ENCODE measurements at places on chromosomes 5 and 9. TPM values are rescaled to one million over a fixed set of nuclear protein-coding genes. Genes with fewer than 3 reads are reported as not detected.
A peak's percentile ranks its signal among the peaks of the same experiment; 100 is the strongest.

DNA sequence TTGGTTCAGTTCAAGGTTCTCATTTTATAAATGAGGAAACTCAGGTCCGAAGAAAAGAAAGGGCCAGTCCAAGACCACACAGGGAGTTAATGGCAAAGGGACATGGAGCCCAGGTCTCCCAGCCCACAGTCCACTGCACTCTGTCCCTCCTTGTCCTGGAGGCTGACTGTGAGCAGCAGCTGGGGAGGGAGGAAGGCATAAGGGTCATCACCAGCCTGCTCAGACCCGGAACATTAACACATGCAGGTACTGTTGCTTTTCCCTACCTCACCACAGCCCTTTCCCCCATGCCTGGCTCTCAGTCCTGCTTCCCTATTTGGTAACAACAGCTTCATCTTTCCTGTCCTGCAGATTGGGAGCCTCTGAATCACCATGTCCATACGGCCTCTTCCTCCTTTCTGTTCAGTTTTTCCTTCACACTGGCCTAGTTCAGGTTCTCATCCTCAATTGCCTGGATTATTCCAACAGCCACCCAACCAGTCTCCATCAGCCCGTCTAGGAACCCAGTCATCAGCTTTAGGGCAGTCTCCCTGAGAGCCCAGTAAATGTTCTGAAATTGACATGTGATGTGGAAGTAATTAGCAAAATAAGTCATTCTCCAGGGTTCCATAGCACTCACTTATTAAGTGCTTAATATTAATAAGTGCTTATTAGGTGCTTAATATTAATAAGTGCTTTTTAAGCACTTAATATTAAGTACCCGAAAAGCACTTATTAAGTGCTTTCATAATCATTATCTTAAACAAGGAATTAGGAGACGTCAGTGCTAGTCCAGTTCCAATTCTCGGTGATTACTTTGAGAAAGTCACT lies 4.3 kb downstream of the GPX3 start:
- DNase-seq = peak; percentile 41

- DNase-seq = no peak
Observed at GRCh38 chr5:31759925-31760324, 121.0 kb downstream of the PDZD2 start.

- no peak for DNase-seq
Observed at GRCh38 chr5:90191352-90192045, 218.1 kb downstream of the CETN3 start.

Gene MLLT3
- total RNA-seq = 0.66 TPM

GRCh38 chr5:17424674-17425073 lies 73.4 kb upstream of the TAF11L2 start:
- DNase-seq = no peak

DNA sequence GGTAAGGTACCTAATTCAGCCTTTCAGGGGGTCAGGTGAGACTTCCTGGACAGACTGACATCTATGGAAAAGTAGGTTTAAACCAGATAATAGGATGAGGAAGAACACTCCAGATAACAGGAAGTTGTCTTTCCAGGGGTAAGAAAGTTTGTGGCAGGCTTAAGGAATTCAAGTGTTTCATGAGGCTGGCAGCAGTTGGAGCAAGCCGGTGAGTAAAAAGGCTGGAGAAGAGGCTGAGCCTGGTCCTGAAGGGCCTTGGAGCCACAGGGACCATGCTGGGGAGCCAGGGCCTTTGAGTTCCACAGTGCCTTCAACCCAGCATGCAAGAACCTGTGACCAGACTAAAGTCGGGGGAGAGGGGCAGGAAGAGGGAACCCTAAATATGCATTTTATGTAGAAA lies 353.4 kb downstream of the SPOCK1 start:
- DNase-seq = peak; percentile 8

Gene PDLIM7
- total RNA-seq = 257 TPM

GRCh38 chr5:151684690-151685361 lies 1.9 kb downstream of the SPARC start:
- peak; percentile 88 for DNase-seq

- peak; percentile 82 for DNase-seq
Observed at GRCh38 chr9:94867281-94867841, 140.9 kb downstream of the AOPEP start.

DNA sequence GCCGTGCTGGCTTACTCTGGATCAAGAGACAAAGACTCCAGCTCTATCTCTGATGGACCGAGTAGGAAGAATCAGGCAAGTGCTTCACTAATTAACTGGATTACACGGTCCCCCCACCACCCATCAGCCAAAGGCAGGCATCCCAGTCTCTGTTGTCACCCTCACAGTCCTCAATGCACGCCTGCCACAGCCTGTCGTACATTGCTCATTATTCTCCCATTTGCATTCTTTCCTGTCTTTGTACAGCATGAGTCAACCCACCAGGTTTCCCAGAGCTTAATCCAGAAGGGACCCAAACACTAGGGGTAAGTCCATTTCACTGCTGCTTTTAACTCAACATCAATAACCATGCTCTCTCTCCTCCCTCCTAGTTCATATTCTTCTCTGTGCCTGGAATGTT lies 44.4 kb downstream of the PCA3 start:
- peak; percentile 4 for DNase-seq

- no peak for DNase-seq
Observed at GRCh38 chr5:57805170-57805569, 322.6 kb upstream of the ACTBL2 start.

Gene CYLC2
- not detected for total RNA-seq

DNA sequence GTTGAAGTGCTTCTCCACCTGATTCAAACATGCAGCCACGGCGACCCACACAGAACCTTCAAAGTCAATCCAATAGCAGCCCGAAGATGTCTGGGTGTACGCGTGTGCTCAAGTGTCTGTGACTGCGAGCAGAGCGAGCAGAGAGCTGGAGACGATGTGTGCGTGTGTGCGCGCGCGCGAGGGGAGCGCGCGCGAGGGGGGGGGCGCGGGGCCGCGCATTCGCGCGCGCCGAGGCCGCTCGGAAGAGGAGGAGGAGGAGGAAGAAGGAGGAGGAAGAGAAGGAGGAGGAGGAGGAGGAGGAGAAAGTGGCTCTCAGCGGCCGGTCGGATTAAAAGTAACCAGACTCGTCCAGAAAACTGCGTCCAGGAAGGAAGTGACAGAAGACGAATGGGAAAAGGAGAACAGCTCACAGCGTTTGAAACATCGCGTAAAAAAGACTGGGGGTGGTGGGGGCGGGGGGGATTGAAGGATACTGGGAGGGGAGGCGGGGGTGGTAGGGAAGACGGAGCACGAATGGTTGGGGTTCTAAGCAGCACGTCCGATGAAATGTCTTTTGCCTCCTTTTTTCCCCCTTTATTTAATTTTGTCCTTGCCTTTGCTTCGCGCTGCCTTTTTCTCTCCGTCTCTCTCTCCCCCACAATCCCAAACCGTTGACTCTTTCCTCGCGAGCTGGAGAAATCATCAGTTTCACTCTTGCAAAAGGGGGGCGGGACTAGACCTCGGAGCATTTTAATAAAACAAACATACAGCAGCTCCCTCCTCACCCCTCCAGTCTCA lies at the start of gene MEF2C:
Gene MEF2C (minus strand): TSS at position 126 of the 777 bp plus-strand sequence. CDS start 59,396 bp downstream, outside the sequence.
- DNase-seq = no peak

DNA sequence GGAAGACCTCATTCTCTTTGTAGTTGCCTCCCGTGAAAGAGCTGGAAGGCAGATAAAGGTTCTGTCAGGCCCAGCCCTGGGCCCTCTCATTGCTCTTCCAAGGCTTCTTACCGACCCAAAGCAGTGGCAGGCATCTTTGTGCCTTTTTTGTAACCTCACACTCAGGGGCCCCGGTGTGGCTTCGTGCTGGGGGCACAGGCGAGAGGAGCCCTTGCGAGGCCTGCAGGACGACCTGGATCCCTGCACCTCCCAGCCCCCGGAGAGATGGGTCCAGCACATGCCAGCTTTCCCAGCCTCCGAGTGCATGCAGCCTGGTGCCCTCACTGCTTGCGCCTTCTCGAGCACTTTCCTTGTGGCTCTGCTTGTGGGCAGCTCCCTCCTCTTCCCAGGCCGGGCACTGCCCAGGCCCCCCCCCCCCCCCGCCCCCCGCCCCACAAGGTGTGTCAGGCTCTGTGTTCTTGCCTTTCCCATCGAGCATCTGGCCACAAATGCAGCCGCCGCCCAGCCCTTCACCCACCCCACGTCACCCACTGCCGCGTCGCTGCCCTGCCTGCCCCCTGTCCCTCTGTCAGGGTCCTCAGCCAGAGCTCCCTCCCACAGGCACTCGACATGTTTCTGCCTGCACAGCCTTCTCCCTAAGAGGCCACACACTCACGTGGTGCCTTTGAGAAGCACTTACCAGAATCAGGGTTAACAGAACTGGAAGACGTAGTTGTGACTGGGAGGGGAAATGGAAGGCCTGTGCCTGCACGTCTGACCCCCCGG lies 63.7 kb upstream of the CACNA1B start:
- DNase-seq = no peak

Gene SLC1A3
- 9.6 TPM for total RNA-seq

DNA sequence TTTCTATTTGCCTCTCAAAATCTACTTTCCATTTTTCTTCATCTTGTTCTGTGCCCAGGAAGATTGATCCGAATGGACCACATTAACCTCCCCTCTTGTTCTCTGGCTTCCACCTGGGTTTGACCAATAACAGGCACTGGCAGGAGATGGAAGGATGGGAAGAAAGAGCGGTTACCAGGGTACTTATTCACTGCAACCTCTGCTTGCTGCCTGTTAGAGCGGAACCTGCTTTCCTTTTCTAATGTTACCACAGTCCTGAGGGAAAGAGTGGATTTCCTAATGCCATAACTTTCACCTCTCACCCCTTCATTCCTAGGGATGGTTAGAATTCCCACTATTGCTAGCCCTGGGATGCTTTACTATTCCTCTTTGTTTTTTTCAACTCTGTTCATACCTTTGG lies 262.1 kb downstream of the RFX3 start:
- DNase-seq = no peak

DNA sequence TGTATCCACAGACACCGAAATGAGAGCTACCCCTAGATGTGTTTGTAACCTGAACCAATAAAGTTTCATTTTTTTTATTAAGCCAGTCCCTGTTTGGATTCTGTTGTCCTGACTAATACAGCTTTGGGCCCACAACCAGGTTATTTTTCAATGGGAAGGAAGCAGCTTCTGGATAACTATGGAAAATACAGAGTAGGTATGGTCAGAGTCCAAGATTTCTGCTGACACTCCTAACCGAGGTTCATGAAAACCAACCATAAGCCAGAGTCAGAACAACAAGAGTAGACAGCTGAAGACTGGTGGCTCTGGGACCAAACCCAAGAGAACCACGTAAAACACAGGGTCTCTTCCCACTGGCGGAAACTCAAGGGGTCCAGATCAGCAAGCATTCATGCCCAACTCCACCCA lies 10.8 kb downstream of the KLF9 start:
- DNase-seq = no peak

Gene IL4
- total RNA-seq = not detected

- no peak for DNase-seq
Observed at GRCh38 chr9:137402746-137403145, 20.2 kb downstream of the EXD3 start.

Gene C6
- not detected for total RNA-seq

- no peak for DNase-seq
Observed at GRCh38 chr5:25862276-25862675, 1176.1 kb downstream of the CDH9 start.

Gene MRPS30
- total RNA-seq = 48.2 TPM

- no peak for DNase-seq
Observed at GRCh38 chr9:35687972-35688557, 1.7 kb downstream of the TPM2 start.

- DNase-seq = no peak
Observed at GRCh38 chr5:4191041-4191440, 595.4 kb downstream of the IRX1 start.

DNA sequence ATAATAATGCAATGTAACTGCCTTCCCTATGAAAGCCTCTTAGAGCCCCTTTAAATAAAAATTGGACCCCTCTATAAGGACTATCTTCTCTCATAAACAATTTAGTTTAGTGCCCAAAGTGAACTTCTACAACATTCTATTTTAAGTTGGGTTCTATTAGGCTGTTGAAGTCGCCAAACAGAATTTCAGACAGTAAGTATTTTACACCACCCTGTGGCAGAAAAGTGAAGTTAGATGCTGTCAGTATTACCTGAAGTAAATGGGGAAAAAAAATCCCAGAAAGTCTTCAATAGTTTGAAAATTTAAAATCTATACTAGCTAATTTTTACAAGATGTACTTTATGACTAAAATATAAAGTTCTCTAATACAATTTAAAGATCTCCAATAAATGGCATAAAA lies 29.5 kb downstream of the CAAP1 start:
- peak; percentile 15 for DNase-seq

GRCh38 chr5:151694035-151694485 lies 7.3 kb upstream of the SPARC start:
- no peak for DNase-seq

DNA sequence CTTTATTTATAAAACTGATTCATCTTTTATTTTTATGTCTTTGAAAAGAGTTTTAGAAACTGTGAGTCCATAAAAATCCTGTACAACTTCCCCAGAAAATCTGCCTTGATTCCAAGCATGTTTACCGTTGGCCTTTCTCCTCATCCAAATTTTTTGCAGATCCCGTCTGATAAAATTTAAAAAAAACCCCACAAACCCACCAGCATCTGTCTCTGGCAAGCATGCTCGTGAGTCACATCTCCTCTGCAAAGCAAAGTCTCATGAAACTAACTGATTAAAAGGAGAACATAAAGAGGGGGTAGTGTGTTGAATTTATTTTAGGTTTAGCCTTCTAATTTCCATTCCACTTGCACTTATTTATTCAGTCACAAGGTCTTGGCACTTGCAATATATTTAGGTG lies 109.4 kb downstream of the MAT2B start:
- DNase-seq = no peak

GRCh38 chr5:66795682-66796081 lies 199.5 kb downstream of the MAST4 start:
- no peak for DNase-seq

Gene HRCT1
- total RNA-seq = 4.4 TPM

Gene ECSCR
- not detected for total RNA-seq

Gene PCDHA13
- 0.74 TPM for total RNA-seq

DNA sequence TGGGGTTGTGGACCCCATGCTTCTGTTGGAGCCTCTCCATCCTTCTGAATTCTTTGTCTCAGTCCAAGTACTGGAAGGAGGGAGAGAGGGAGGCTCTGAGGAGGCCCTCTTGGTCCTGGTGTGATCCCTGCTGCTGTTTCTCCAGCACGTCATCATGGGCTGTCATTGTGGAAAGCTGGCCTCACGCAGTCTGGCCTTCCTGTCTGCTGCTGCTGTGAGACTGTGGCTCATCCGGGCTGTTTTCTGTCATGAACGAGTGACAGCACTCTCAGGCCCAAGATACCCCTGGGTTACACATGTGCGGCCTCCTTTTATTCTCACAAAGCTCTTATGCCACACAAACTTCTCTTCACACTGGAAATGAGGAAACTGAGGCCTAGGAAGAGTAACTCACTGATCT lies 499.3 kb downstream of the CCDC171 start:
- no peak for DNase-seq

- DNase-seq = no peak
Observed at GRCh38 chr9:61666849-61667371, 477.1 kb downstream of the SPATA31A7 start.

GRCh38 chr5:64509828-64510227 lies 4.0 kb downstream of the RGS7BP start:
- no peak for DNase-seq

DNA sequence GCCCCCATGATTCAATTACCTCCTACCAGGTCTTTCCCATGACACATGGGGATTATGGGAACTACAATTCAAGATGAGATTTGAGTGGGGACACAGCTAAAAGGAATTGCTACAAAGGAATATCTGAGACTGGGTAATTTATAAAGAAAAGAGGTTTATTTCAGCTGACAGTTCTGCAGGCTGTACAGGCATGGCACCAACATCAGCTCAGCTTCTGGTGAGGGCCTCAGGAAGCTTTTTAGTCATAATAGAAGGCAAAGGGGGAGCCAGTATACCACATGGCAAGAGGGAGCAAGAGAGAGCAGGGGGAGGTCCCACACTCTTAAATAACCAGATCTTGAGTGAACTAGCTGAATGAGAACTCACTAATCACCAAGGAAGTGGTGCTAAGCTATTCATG lies 11.2 kb upstream of the ALDOB start:
- no peak for DNase-seq

Gene BARHL1
- total RNA-seq = not detected
